ENCODE measurements at places on chromosomes 5 and 9. TPM values are rescaled to one million over a fixed set of nuclear protein-coding genes. Genes with fewer than 3 reads are reported as not detected.

Gene PRLR
- 4.8 TPM for total RNA-seq

Gene LEAP2
- 3.9 TPM for total RNA-seq

Gene GLDC
- 14.4 TPM for total RNA-seq

Gene GFPT2
- total RNA-seq: 36.1 TPM

Gene STPG3
- not detected for total RNA-seq

Gene TMEM8B
- total RNA-seq: 19.5 TPM

Gene LOX
- total RNA-seq: 7.1 TPM

Gene SGCD
- total RNA-seq: 13.2 TPM

Gene MYO10
- total RNA-seq: 39.6 TPM

- H3K27me3 ChIP-seq: no peaks in the 10 kb centered on the region
- H3K27ac ChIP-seq: no peak overlapping the region
- H3K36me3 ChIP-seq: no peaks in the 10 kb centered on the region
- DNase-seq: no peak
Observed at GRCh38 chr5:36908544-36909260, 32.1 kb downstream of the NIPBL start.

DNA sequence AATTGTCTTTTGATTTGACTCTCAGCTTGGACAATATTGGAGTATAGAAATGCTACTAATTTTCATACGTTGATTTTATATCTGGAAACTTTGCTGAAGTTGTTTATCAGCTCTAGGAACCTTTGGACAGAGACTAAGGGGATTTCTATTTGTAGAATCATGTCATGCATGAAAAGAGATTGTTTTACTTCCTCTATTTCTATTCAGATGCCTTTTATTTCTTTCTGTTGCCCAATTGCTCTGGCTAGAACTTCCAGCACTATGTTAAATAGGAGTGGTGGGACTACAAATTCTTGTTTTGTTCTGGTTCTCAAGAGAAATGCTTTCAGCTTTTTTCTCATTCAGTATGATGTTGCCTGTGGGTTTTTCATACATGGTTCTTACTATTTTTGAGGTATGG, 112.8 kb upstream of the CDH12 start:
- H3K27ac ChIP-seq: no peak overlapping the region
- no peaks in the 10 kb centered on the region for H3K4me1 ChIP-seq
- no peaks in the 10 kb centered on the region for H3K36me3 ChIP-seq
- H3K27me3 ChIP-seq: no peaks in the 10 kb centered on the region

DNA sequence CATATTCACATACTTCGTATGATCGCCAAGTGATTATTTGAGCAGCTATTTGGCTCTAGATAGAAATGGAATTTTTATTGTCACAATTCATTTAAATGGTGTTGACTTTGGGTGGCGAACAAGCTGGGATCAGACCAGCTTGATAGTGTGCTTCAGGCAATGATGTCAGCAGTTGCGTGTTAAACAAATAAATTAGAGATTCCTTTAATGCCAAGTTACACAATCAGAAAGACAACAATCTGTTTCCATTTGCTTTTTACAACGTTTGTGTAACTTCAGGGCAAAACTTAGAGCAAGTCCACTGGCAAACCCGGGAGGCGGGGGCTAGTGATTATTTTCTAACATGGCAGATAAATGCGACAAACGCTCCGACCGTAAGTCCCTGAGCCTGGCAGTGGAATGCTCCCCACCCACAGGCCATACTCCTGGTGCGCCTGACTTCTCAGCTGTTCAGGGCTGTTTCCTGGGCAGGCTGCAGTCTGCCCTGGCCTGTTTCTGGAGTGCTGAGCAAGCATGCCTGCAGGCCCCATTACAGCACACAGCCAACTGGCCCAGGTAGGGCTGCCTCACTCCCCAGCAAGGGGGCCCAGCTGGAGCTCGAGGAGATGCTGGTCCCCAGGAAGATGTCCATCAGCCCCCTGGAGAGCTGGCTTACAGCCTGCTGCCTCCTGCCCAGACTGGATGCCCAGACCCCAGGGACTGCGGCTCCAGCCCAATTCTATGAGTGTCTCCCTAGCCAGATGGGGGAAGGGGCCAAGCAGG, 88.7 kb downstream of the BASP1 start:
- no peaks in the 10 kb centered on the region for H3K4me1 ChIP-seq
- H3K27ac ChIP-seq: peak overlapping the region; percentile 15

GRCh38 chr9:19471737-19472648, 63.2 kb downstream of the ACER2 start:
- DNase-seq: no peak
- no peaks in the 10 kb centered on the region for H3K27me3 ChIP-seq
- no peak overlapping the region for H3K27ac ChIP-seq
- H3K4me1 ChIP-seq: no peaks in the 10 kb centered on the region

- H3K36me3 ChIP-seq: no peaks in the 10 kb centered on the region
- H3K4me3 ChIP-seq: no peak overlapping the region
- H3K27me3 ChIP-seq: no peaks in the 10 kb centered on the region
- no peak for DNase-seq
Observed at GRCh38 chr9:32004431-32005076, 379.9 kb upstream of the ACO1 start.

DNA sequence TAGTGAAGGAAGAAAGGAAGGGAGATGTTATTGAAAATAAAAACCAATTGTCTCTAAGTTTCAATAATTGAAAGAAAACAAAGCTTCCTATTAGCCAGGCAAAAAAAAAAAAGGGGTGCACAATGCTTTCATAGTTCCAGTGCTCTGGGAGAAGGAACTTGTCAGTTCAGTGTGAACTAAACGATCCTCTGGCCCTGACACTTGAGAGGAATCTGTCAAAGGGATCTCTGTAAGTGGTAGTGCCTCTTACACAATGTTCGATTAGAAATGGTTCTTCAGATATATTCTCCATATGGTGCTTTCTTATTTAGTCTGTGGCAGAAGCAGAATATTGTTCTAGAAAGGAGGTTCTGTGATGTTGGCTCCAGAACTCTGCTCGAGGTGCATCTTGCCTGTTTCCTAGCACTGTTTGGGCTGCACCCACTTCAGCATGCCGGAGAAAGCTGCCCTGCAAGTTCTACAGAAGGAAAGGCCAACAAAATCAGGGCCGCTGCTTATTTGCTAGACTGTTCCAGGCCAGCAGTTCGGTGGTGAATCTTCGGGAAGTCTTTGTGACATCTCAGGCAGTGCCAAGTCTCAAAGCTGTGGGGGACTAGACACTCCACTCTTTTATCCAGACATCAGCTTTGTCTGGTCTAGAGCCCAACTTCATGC, 90.9 kb downstream of the PIK3R1 start:
- no peaks in the 10 kb centered on the region for H3K27me3 ChIP-seq
- no peak for DNase-seq
- H3K36me3 ChIP-seq: no peaks in the 10 kb centered on the region
- no peaks in the 10 kb centered on the region for H3K4me1 ChIP-seq

DNA sequence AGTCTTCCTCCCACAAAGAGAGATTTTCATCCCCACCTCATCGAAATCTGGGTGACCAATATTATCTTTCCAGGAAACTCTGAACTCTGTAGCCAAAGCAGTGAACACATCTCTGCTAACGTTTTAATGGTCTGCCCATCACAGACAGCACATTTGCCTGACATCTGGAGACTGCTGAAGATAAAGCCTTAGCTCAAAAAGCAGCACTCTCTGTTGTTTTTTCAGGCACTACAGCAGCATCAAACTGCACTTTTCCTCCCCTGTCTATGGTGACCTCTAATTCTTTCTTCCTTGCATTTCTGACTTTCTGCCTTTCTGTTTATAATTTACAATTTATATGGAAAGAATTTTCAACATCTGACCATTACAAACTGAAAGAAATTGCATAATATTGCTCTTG, 66.8 kb downstream of the RAB3C start:
- H3K27me3 ChIP-seq: no peaks in the 10 kb centered on the region
- no peak overlapping the region for H3K4me3 ChIP-seq

GRCh38 chr9:19998153-19998552, 209.3 kb upstream of the SLC24A2 start:
- H3K27me3 ChIP-seq: no peaks in the 10 kb centered on the region
- no peaks in the 10 kb centered on the region for H3K4me1 ChIP-seq
- no peaks in the 10 kb centered on the region for H3K36me3 ChIP-seq
- no peak for DNase-seq

GRCh38 chr9:126883636-126884035, 23.2 kb downstream of the ZBTB34 start:
- no peak overlapping the region for H3K4me3 ChIP-seq
- no peak overlapping the region for H3K27ac ChIP-seq
- no peaks in the 10 kb centered on the region for H3K27me3 ChIP-seq

- H3K36me3 ChIP-seq: no peaks in the 10 kb centered on the region
- no peak for DNase-seq
- no peaks in the 10 kb centered on the region for H3K27me3 ChIP-seq
- no peak overlapping the region for H3K27ac ChIP-seq
- no peaks in the 10 kb centered on the region for H3K4me1 ChIP-seq
Observed at GRCh38 chr5:30661730-30662129, 531.8 kb upstream of the CDH6 start.

GRCh38 chr5:123144096-123144495, 55.1 kb downstream of the PRDM6 start:
- H3K4me1 ChIP-seq: no peaks in the 10 kb centered on the region
- no peak overlapping the region for H3K27ac ChIP-seq
- no peak overlapping the region for H3K4me3 ChIP-seq
- no peak for DNase-seq
- no peaks in the 10 kb centered on the region for H3K36me3 ChIP-seq

DNA sequence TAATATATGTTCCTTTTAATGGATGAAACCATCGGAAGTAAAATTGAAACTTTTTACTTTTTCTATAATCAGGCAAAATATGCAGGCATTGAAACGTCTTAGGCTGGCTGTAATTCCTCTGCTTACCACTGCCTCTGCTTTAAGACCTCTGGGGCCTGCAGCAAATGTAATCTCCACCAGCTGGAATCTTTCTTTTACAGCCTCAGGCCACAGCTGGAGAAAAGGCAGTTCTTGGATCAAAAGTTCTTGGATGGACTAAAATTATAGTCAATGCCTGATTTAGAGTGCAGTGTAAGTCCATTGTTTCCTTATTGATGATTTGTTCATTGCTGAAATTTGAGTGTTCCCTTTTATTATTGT, 396.7 kb downstream of the KCTD16 start:
- no peak overlapping the region for H3K27ac ChIP-seq
- DNase-seq: no peak
- H3K4me3 ChIP-seq: no peak overlapping the region
- H3K36me3 ChIP-seq: no peaks in the 10 kb centered on the region
- H3K27me3 ChIP-seq: no peaks in the 10 kb centered on the region
- no peaks in the 10 kb centered on the region for H3K4me1 ChIP-seq

DNA sequence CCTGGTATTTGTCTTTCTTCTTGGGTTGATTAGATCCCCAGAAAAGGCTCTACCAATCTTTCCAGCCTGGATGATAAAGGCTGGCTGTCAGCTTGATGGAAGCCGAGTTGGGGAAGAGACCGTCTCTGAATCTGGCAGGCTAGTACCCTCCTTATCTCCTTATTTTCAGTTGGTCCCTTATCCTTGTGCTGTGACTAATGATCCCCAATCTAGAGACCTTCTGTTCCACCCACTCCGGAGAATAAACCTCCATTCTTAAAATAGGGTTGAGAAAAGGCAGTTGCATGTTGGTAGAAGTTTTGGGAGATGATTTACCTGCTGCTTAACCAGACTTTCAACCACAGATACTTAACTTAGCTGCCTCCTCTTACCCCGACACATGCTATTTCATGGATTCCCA, 52.3 kb downstream of the PRKACG start:
- no peaks in the 10 kb centered on the region for H3K27me3 ChIP-seq
- no peak overlapping the region for H3K4me3 ChIP-seq
- no peaks in the 10 kb centered on the region for H3K36me3 ChIP-seq

DNA sequence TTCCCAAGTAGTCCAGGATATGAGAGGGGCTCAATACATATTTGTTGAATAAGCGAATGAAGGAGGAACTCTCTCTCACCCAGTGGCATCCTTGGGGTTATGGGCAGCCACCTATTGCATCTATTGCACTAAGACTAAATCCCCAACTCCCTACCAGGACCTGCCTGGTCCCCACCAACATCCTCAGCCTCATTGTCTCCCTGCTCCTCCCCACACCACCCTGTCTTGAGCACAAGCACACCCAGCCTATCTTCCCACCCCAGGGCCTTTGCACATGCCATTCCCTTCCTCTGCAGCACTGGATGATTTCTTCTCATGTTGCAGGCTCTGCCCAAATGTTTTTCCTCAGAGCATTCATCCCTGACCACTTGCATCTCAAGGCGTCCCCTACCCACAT, 133.8 kb downstream of the BARX1 start:
- peaks cover 4% of the 10 kb centered on the region for H3K27me3 ChIP-seq
- no peaks in the 10 kb centered on the region for H3K36me3 ChIP-seq
- H3K4me3 ChIP-seq: no peak overlapping the region
- H3K27ac ChIP-seq: no peak overlapping the region
- DNase-seq: no peak
- H3K4me1 ChIP-seq: no peaks in the 10 kb centered on the region
